ENCODE measurements at places on chromosomes 11 and 22.

GRCh38 chr11:42779555-42779954 is 532.2 kb upstream of the API5 start:
- no peak for DNase-seq

GRCh38 chr11:124900464-124900863 is 2.8 kb upstream of the ROBO4 start:
- DNase-seq: no peak

- no peak for DNase-seq
Observed at GRCh38 chr11:23604966-23605365, 744.7 kb upstream of the CCDC179 start.

- peak; percentile 11 for DNase-seq
Observed at GRCh38 chr22:40728731-40729189, 49.5 kb downstream of the MCHR1 start.

- DNase-seq: no peak
Observed at GRCh38 chr22:26806445-26807175, 149.2 kb downstream of the MIAT start.

- DNase-seq: no peak
Observed at GRCh38 chr22:23384923-23385677, 195.0 kb downstream of the IGLL1 start.

DNA sequence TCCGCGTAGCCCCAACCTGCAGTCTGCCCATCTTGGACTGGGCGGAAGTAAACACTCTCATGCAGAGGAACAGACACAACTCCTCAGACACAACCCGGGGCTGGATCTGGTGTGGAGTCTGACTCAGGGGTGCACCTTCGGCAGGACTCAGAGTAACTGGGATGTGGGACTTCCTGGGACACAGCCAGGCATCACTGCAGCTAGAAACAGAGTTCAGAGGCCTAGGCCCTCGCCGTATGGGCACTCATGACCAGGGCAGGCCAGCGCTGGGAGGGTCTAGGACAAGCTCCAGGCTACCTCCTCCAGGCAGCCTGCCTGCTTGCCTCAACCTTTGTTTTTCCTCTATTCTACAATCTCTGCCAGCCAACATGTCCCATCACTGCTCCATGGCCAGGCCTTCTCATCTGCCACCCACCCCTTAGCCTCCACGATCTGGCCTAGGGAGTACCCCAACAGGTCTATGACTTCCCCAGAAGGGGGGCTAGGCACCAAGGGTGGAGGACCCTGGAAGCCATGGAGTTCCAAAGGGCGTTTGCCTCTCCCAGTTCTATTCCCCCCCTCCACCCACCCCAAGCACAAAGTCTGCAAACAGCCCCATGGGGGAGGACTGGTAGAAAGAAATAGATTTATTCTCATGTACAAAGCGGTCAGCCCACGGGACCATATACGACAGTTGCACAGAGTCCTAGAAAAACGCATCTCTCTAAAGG is 98.5 kb downstream of the PDE2A start:
- DNase-seq: no peak

DNA sequence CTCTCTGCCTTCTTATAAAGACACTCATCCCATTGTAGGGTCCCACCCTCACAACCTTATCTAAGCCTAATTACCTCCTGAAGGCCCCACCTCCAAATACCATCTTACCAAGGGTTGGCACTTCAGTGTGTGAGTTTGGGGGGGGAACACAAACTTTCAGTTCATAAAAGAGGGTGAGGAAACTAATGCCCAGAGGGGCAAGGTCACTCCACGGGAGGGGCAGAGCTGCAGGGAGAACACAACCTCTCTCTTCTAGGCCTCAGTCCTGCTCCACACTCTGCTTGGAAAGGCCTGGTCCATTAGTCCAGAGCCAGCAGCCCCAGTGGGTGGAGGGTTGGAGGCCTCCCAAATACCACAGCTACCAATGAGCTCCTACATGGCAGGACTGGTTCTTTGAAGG is 2.7 kb upstream of the BATF2 start:
- DNase-seq: no peak

DNA sequence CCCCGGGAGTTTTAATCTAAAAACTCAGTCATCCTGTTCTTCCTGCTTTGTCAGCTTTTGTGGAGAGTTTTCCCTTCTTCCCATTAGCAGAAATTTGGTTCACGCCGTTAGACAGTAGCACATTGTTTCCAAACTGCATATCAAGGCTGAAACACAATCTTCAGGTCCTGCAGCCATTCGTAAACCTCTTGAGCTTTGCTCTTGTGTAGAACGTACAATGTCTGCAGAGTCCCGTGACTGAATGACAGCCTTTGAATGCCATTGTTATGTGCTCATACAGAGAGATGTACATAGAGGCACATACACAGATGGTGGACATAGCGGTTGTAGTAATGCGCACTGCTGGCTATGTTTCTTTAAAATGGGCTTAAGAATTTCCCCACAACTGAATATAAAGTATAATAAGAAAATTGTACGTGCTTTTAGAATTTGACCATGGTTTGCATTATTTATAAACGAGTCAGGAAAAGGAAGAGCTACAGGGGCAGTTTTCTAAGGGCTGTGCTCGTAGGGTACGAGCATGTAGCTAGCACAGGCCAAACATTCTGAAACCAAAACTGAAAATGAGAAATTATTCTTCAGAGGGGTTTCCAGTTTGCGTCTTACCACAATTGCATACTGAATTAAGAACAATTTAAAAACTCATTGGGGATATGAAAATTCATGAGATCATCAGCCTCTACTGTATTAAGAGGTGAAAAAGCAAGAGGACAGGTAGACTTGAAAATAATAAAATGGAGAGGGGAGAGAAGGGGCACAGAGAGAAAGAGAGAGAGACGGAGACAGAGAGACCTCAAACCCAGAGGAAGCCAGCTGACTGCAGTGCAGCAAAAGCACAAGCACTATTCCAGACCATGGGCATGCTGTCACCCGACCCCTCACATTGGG is 310.1 kb downstream of the CADM1 start:
- no peak for DNase-seq

DNA sequence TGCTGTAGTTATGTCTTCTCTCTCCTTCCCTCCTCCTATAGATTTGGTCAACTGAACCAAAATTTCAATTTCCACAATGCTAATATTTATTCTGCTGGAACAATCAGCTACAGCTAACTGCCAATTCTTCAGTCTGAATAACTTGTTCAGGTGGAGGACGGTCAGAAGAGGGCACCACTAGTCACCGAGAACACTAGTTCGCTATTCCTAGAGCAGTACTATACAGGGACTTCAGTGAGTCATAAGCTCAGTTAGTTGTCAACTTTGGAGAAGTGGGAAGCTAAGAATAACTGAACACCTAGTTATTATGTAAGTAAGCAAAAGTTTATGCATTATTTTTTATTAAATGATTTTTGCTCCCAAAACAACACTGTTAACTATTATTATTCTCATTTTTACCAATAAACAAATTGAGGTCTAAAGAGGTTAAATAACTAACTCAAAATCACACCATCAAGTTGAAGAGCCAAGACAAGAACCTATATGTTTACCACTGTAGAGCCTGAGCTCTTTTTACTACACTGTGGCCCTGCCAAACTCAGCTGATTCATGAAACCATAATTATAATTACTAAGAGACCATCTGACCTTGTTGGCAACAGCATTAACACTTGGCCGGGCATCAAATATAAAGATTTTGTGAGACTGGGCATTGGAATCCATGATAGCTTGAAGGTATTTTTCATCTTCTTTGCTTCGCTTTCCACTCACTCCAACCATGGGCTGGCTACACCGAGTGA is 59.0 kb downstream of the CEP57 start:
- no peak for DNase-seq

DNA sequence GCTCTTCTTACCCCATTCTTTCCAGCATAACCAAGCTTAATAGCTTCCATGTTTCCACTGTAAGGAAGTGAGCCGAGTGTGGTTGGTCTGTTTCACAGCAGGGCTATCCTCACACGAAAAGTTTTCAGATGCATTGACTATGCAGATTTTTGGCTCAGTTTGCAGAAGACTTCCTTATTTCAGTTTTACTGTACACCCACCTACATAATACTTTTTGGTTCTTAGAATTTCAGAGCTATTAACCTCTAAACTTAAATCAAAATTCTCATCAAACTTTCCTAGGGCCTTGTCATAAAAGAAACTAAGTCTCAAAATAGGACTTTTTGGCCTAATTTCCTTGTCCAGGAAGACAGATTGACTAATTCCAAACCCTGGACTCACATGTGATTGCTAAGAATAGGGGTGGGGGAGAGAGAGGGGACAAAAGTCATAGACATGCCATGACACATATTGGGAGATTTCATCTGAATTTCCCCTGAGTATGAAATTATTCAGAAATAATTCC is 7.3 kb upstream of the EHF start:
- DNase-seq: no peak

DNA sequence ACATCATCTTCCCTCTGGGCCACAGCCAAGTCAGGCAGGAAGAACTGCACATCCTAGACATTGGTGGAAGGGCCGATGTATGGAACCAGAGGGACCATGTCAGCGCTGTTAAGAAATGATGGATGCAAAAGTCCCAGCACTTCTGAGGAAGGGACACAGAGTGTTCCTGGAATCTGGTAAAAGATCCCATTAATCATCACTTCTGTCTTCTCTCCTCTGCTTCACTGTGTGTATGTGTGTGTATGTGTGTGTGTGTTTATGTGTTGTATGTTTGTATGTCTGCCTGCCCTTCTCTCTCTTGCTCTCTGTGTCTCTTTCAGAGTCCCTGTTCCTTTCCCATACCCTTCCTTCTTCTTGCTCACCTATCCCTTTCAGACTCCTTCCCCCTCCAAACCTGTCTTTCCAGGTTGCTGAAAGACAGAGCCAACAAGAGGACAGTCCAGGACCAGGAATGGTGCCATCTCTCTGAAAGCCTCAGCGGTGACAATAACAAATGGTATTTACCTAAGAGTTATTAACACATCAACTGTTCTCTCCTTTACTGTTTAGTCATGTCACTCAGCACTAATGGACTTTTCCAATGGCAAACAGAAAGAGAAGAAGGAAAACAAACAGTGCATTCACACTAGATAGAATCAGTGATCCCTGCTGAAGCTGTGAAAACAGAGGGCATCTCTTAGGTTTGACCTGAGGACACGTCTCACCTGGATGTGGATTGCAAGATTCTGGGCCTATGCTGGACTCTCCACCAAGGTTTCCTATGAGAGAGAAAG is 47.1 kb downstream of the EHF start:
- DNase-seq: no peak

- DNase-seq: no peak
Observed at GRCh38 chr11:34501949-34502348, 11.6 kb downstream of the ELF5 start.

DNA sequence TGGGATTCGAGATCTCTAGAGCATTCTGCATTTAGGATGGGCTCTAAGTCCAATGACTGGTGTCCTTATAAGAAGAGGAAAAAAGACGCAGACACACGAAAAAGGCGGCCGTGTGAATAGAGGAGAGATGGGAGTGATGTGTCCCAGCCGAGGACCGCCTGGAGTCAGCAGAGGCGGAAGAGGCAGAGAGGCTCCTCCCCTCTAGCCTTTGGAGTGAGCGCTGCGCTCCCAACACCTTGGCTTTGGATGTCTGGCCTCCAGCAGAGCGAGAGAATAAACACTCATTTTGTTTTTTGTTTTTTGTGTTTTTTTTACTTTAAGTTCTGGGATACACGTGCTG is 83.0 kb upstream of the RTL6 start:
- no peak for DNase-seq

GRCh38 chr11:117781627-117782026 is 15.4 kb downstream of the DSCAML1 start:
- no peak for DNase-seq

GRCh38 chr11:69161117-69161407 is 5.3 kb downstream of the SMIM38 start:
- no peak for DNase-seq

DNA sequence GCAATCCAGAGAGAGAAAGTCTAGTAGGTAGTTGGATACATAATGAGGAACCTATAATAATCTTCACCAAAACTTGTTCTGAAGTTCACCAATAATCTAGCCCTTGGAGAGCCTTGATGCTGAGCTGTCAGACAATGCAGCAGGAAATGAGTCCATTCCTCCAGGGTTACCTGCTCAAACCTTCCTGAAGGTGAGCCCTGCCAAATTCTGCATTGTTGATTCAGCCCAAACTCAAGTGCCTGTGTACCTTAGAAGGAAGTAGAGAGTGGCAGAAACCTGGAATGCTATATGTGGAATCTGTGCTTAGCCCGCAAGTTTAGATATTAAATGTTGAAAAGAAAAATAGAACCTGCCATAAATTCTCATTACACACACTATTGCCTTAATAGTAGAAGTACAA is 77.4 kb upstream of the SPON1 start:
- DNase-seq: no peak

DNA sequence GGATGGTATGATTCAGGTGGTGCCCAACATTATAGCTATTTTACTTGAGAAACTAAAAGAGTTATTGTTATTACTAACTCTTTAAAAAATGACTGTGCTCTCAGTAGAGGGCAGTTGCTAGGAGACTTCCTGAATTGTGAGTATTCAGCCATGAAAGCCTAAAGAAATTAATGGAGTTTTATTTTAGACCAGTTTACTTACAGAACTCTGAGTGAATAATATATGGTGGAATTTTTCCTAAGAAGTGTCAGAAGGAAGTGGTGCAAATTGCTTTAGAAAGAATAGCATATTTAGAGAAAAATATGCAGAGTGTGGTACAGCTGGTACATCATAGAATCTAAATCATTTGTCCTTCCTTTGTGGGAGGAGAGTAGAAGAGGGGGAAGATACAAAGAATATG is 689.9 kb upstream of the CCDC90B start:
- no peak for DNase-seq

GRCh38 chr11:69413993-69414392 is 67.5 kb upstream of the LINC01488 start:
- no peak for DNase-seq

DNA sequence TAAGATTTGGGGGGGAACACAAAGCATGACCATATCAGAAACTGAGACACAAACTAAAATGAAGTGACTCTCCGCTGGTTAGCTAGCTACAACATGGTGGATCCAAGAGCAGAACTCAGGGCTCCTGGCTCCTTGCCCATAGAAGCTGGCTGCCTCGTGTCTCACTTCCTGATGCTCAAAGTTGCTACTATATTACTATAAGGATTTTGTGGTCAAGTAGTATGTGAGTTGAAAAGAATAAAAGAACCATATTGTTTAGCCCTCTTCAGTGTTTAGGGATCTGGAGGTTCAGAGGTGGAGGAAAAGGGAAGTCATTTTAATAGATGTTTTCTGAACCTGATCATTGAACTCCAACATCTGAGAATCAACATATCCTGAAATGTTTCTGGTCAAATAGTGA is 16.9 kb upstream of the SIK2 start:
- DNase-seq: no peak

DNA sequence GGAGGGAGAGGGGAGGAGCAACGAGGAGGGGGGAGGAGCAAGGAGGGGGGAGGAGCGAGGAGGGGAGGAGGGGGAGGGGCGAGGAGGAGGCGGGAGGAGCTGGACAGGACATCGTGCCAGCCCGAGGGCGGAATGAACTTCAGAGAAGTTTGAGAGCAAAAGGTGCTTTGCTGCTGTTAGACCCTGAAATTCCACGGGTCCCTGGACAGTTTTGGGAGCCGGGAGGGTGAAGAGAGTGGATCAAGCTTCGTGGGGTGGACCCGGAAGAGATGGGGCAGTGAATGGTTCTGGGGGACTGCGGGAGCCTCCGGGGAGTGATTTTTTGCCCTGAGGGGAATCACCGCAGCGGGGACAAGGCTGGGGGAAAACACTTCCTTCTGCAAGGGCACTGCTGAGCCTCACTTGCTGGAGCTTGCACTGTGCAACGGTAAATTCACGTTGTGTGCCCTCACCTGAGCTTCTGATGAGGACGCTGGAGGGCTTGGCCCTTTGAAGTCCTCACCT is 10.7 kb upstream of the NLRP6 start:
- no peak for DNase-seq

GRCh38 chr11:17822401-17822781 is 87.8 kb downstream of the KCNC1 start:
- DNase-seq: no peak

Data from activated T-helper 1 cell treated with anti-CD3 and anti-CD28 coated beads, Interleukin-2, amount 50 U/mL, for 16 hours (primary cell).